ENCODE measurements at places on chromosomes 16 and 17.

- DNase-seq = no peak
These were observed 318.3 kb downstream of the PHKB start for GRCh38 chr16:47779201-47780016.

- no peak for DNase-seq
These were observed 168.4 kb downstream of the ENGASE start for GRCh38 chr17:79242873-79243602.

GRCh38 chr16:14148569-14148968 lies 77.5 kb downstream of the MRTFB start:
- DNase-seq = no peak

DNA sequence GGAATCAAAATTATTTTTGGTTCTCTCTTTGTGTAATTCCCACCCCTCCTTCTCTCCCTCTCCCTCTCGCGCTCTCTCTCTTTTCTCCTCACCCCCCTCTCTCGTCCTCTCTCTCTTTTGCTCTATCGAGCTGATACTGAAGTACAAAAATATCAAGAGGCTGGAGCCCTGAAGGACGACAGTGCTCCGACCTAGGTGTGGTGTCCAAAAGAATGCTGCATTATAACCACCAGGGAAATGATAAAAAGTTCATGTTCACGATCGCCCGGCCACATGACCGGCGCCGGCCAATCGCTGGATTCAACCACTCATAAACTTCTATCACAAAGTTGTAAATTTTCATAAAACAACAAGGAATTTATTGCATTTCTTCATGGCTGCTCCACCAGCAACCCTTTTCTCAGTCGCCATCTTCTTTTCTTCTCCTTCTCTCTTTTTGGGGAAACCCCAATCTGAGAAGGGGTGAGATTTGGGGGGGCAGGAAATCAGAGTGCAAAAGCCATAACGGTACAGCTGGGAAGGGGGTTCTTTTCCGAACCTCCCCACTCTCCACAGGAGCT lies at the start of gene HOXB6:
Gene HOXB6 (minus strand): TSS at position 217 of the 560 bp plus-strand sequence. CDS start 6,836 bp downstream, outside the sequence.
- no peak for DNase-seq

DNA sequence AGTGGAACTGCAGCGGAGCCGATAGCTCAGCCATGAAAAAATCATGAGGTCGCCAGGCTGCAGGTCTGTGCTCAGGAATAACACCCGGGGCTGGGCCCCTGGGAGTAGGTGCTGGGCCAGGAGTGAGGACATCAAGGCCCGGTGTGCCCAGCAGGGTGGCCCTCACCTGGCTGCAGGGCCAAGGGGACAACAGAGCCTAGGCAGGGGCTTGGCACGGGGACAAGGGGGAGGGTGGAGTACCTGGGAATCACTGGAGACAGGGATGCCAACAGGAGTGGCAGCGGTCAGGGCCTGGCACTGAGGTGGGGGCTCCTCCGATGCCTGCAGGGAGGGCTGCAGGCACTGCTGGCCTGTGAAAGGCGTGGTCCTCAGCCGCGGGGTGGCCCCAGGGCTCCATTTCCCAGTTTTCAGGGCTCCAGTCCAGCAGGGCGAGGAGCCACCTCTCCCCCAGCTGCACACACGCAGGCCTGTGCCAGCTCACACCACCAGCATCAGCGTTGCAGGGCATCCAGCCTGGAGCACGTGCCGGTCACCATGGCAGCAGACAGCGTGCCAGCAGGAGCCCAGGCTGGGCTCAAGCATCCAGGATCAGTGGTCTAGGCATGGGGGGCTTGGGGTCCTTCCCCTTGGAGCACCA lies 4.7 kb upstream of the FSCN2 start:
- no peak for DNase-seq

DNA sequence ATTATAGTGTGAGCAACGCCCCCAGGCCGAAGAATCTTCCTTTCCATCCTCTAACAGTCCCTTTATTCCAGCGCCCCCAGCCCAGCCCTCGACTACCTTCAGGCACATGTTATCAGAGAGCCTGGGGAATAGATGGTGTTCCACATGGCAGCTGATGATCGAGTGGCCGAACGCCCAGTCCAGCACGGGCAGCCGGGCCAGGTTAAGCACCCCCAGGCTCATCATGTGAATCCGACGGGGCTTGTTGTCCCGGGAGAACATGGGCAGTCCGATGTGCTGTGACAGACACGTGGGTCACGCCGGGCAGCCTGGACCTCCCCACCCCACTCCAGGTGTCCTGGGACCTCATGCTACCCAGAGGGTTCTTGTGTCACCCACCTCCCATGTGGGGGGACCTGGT lies 6.5 kb upstream of the FDXR start:
- DNase-seq = no peak

DNA sequence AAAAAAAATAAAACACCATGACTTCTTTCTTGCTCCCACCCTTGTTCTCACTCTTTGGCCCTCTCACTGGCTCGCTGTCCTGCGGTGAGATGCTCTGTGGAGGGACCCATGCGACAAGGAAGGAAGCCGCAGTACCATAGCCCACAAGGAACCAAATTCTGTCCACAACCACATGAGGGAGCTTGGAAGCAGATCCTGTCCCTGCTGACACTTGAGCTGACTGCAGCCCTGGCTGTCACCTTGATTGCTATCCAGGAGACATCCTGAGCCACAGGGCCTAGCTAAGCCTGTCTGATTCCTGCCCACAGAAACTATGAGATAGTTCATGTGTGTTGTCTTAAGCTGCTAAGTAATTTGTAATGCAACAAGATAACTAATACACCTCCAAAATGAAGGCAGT lies 4.8 kb upstream of the MT2A start:
- DNase-seq = no peak

DNA sequence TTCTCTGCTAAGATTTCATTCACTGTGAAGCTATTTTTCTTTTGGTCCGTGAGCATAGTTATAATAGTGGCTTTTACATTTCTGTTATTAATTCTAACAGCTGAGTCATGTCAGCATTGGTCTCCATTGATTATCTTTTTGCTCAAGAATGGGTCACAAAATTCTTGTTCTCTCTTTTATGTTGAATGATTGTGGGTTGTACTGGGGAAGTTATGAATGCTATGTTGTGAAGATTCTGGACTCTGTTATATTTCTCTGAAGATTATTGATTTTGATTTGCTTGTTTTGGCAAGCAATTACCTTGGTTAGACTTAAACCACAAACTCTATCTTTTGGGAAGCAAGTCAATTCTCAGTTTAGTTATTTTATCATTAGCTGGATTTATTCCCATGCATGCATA lies 98.8 kb downstream of the IRX5 start:
- DNase-seq = no peak

GRCh38 chr17:76562734-76563148 lies 22.9 kb downstream of the PRCD start:
- no peak for DNase-seq

DNA sequence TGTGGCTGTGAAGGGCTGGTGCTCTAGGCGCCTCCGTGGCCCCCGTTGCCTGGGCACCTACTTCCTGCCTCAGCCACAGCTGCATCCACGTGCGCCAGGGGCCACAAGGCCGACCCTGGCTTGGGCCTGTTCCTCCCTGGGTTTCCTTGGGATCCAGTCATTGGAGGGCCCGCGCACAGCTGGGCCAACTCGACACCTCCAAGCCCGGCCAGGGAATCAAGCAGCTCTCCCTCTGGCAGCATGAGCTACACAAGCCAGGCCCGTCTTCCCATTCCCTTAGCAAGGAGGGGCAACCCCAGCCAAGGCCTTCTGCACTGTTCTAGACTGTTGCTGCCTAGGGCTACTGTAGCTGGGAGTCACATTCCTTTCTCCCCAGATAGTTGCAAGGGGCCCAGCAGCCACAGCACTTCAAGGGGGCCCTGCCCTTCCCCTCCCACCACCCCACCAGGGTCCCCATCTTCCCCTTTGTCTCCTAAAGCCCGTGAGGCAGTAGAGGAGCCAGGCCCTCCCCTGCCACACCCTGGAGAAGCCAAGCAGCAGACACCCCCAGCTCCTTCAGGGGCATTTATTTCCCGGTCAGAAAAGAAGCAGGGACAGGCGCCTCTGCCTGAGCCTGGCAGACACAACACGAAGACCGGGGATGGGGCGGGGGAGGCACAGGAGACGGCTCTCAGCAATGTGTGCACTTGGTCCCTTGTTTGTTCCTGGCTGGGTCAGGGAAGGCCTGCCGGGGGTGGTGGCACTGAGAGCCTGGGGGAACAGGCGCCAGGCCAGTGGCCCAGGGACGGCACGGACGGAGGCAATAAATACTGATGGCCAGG lies 3.8 kb downstream of the ARHGDIA start:
- no peak for DNase-seq

GRCh38 chr16:74474416-74474815 lies 53.1 kb upstream of the CLEC18B start:
- no peak for DNase-seq

GRCh38 chr16:21159281-21159951 lies 942 bp downstream of the LDAF1 start:
- DNase-seq = no peak

- DNase-seq = no peak
These were observed 12.3 kb downstream of the GPT2 start for GRCh38 chr16:46896314-46896968.

- no peak for DNase-seq
These were observed 244.8 kb downstream of the NTN1 start for GRCh38 chr17:9266031-9266680.

DNA sequence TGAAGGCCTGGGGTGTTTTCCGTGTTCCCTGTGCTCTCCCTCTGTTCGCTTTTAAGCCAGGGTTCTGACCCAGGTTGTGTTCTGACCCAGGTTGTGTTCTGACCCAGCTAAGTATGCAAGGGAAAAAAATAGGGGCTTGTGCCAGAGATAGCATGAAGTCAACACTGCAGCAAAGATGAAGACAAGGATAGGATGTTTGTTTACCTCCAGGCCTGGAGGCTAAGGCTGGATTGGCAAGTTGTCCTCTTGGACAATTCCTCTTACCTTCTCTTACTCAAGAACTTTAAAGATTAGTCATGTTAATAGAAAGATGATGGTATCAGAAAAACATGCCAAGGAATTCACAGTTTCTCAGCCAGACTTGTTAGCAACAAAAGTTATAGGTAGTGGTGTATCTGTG lies 19.4 kb downstream of the LYRM9 start:
- no peak for DNase-seq

DNA sequence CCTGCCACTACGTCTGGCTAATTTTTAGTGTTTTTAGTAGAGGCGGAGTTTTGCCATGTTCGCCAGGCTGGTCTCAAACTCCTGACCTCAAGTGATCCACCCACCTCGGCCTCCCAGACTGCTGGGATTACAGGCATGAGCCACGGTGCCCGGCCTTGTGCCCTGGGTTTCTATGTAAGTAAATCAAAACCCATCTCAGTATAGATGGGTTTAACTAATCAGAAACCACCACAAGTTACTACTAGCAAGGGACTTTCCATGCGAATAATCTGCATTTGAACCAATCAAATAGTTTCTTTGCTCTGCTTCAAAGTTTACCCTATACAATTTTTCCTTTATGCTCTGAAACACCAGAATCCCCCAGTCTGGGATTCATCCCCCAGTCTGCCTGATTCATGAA lies 16.5 kb upstream of the EIF1 start:
- DNase-seq = no peak

GRCh38 chr16:81778861-81779535 lies at the start of gene PLCG2:
Gene PLCG2, plus strand, starts transcription at chr16:81779291. Its CDS starts 6,699 bp downstream, at chr16:81785990.
- DNase-seq = peak; percentile 3

All from effector CD8-positive, alpha-beta T cell (primary cell).